ENCODE measurements at places on chromosomes 5 and 9.

GRCh38 chr5:121164632-121165031 lies 687.0 kb upstream of the FTMT start:
- DNase-seq, result no peak

GRCh38 chr9:91180930-91181268 lies 180.8 kb downstream of the AUH start:
- DNase-seq, result no peak

- DNase-seq, result no peak
Measured at GRCh38 chr9:137428841-137429545, 5.8 kb downstream of the NOXA1 start.

- DNase-seq, result no peak
Measured at GRCh38 chr9:94031946-94032345, 52.3 kb upstream of the PTPDC1 start.

DNA sequence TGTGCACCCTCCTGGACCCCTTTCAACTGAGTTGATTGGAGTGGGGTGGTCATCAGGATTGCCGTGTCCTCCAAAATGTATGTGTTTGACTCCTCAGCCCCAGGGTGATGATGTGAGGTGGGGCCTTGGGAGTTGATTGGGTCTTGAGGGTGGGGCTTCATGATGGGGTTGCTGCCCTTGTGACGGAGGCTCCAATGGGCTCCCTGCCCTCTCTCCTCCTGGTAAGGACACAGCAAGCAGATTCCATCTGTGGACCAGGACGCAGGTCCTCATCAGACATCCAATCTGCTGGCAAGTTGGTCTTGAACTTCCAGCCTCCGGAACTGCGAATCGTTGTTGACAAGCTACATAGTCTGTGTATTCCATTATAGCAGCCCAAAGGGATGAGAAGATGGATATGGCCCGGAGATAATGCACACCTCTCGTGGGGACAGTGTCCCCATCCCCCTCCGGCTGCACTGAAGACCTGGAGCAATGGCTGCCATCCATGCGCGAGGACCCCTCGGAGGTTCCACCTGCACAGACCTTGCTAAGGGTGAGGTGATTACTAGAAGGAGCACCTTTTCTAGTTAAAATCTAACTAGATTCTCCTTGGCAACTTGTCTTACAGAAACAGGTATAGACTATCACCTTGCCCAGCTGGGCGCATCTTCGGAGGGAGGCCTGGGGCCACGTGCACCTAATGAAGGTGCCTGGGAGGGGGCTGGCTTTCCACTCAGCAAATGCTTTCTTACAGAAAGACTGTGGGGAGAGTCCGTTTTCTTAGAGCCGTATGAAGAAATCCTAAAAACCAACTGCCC lies 75.7 kb upstream of the IRX4 start:
- no peak for DNase-seq

GRCh38 chr9:113715086-113715485 lies 161.0 kb upstream of the ZNF618 start:
- DNase-seq, result no peak

- DNase-seq, result no peak
Measured at GRCh38 chr5:149827546-149827945, 97.4 kb downstream of the PPARGC1B start.

- DNase-seq, result peak; percentile 83
Measured at GRCh38 chr5:179023528-179024189, at the start of gene ZNF879. TSS of gene ZNF879 (plus strand) at chr5:179023804. CDS start at chr5:179025005, 1,201 bp downstream.

DNA sequence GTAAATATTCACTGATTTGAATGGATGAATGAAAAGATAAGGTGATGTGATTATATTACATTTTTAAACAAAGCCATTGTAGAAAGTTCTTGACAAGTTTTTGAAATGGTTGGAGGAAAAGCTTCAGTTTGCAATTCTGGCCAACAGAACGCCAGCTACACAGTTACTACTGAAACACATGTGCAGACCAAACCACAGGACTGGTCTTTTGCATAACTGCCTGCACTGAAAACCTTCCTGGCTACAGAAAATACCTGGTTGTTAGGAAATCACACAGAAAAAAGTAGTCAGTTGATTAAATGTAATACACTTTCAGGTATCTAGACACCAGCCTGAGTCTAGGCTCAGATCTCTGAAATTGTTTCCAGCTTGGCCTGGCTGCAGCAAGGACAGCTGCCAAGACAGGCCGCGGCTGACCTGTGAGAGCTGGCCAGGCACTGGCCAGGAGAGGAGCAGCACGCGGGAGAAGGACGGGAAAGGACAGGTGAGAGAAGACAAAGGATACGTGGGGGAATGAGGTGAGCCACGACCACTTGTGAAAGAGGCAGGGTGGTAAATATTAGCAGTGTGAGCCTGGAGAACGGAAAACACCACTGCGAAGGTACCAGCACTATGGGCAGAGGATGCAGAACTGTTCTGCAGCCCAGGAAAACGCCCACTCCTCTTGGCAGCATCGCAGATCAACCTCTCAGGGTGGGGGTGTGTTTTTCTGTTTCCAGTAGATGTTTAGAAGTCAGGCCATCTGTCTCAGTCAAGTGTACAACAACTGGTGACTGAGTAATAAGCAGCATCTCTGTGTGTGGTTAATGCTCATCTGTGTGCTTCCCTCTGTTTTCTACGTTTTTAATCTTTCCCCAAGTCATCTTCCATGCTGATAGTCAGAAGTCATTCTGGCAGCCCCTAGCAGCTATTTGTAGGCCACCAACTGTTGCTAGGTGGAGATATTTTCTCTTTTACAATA lies 137.4 kb downstream of the SCAMP1 start:
- DNase-seq, result no peak

- no peak for DNase-seq
Measured at GRCh38 chr9:84153885-84154284, 173.3 kb downstream of the RMI1 start.

DNA sequence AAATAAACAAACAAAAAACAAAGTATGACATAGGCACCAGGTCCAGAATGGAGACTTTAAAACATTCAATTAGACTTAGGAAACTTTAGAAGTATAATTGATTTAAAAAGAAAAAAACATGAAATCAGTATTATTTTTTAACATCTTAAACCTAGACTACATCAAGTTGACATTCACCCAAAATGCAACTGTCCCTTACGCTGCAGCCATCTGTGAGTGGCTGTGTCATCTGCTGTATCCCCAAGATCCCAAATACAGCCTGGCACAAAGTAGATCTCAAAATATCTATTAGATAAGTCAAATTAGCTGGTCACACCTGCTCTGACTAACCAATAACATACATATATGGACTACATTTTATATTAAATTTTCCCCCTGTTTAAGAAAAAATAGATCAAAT lies 7.8 kb downstream of the TTLL11 start:
- no peak for DNase-seq

DNA sequence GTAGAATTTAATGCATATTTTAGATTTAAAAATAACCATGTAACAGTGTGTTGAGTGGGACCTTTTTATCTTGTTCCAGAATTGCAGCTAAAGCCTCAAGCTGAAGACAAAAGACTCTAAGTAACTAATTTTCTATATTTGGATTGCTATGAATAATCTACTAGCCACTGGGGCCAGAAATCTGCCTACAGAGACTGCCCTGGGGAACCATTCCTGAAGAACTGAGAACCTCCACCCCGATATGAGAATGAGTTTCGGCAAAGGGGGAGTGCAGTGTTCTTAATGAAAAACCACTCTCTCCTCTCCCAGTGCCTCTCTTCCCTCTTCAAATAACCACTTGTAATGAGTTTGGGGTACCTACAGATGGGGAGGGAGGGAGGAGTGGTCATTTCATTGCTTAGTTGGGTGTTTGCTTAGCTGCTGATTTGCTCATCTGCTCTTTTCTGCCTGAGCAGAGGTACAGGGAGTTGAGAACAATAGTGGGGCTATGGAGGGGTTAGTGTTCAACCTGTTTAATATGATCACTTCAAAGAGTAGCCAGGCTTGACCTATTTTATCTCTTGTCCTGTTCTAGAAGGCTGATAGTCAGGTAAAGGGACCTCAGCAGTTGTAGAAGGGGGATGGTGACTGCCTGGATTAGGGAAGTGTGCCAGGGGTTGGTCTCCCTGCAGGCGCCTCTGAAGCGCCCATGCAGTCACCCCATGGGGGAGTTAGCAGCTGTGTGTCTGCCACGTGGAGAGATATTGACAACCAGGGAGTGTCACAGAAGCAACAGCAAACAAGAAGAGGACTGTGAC lies 47.7 kb downstream of the ATG10 start:
- no peak for DNase-seq

DNA sequence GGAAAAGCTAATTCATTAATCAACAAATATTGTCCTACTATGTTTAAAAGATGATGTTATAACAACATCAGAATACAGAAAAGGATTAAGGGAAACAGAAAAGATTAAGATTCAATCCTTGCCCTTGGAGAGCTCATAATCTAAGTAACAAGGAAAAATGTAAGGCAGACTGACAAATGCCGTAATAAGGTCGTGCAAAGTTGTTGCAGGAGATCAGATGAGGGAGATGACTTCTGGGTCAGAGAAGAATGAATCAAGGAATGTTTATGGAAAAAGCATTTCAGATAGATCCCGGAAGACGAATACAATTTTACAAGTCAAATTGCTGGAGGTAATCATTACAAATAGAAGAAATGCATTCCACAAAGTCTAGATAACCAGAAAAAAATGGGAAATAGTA lies 6.4 kb downstream of the ADAMTS6 start:
- no peak for DNase-seq

DNA sequence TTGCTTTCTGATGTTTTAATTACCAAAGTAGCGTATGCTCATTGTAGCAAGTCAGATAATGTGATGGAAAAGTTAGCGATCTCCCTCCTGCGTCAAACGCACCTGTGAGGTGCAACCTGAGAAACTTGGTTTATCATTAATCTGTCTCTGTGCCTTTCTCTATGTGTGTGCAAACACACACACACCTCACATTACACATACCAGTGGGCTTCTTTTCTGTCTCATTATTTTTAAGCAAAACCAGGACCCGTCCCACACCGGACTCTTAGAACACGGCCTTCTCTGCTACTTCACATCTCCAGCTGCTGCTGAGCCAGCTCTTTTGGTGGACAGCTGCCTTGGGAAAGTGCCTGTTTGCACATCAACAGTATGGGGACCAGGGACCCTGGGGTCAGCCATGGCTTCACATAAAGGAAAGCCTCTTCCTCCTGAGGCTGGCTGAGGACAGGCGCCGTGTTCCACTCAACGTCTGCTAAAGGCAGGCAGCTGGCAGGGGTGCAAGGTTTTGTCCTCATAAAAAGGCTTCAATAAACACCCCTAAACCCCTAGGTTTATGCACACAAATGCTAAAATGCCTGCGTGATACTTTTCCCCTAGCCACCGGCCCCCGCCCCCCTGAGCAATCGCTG lies 44.2 kb downstream of the MRPL36 start:
- DNase-seq, result no peak

GRCh38 chr5:38598296-38598993 lies 42.0 kb upstream of the LIFR start:
- DNase-seq, result no peak

DNA sequence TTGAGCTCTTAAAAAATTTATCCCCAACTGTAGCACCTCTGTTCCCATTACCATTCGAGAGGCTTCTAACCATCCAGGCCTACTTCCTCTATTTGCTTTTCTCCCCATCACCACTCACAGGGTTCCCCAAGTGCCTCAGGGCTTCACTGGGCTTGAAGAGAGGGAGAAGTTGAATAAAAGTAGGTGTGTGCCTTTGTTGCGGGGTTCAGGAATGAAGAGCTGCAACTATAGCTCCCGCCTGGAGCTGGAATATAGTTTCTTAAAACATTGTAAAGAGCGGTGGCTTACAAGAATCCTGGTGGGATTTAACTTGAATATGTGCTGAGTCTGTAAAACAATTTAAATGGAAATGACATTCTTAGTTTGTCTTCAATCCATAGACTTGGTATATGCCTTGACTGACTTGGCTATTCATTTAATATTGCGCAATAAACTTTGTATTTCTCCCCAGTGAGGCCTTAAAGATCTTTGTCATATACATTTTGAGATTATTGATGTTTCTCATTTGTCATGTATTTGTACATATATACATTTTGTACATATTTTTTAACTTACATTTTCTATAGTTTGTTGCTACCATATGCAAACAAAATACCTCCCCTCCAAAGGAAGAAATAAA lies 7.2 kb downstream of the ENTREP1 start:
- DNase-seq, result no peak

DNA sequence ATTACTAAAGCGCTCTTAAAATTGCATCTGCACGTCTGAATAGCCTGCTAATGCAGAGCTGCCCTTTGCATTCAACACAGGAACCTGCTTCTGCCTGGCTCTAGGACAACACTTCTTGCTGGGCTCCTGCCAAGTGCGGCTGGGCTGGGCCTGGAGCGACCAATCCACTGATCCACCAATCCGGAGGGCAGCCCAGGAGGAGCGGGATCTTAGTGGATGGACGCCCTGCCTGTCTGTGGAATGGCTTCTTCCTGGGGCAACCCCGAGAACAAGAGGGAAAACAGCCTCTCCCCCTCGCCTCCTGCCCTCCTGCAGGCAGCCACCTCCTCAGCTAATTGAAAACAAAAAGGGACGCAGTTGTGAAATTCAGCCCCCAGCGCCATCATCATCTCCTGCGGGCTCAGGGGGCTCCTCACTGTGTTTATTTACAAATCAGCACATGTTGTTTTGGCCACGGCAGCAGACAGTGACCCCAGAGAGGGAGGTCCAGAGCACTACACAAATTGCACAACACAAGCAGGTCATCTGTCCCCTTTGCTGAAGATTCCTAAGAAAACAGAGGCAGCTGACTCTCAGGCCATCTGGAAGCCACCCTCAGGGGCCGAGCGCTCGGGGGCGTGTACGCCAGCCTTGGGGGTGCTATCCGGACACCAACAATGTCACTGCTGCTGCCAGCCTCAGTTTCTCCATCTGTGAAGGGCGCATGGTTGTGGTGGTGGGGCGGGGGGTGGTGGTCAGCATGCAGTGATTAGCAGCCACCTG lies 57.3 kb downstream of the GADD45G start:
- no peak for DNase-seq

GRCh38 chr9:135461936-135462335 lies 17.6 kb upstream of the PPP1R26 start:
- DNase-seq, result no peak

DNA sequence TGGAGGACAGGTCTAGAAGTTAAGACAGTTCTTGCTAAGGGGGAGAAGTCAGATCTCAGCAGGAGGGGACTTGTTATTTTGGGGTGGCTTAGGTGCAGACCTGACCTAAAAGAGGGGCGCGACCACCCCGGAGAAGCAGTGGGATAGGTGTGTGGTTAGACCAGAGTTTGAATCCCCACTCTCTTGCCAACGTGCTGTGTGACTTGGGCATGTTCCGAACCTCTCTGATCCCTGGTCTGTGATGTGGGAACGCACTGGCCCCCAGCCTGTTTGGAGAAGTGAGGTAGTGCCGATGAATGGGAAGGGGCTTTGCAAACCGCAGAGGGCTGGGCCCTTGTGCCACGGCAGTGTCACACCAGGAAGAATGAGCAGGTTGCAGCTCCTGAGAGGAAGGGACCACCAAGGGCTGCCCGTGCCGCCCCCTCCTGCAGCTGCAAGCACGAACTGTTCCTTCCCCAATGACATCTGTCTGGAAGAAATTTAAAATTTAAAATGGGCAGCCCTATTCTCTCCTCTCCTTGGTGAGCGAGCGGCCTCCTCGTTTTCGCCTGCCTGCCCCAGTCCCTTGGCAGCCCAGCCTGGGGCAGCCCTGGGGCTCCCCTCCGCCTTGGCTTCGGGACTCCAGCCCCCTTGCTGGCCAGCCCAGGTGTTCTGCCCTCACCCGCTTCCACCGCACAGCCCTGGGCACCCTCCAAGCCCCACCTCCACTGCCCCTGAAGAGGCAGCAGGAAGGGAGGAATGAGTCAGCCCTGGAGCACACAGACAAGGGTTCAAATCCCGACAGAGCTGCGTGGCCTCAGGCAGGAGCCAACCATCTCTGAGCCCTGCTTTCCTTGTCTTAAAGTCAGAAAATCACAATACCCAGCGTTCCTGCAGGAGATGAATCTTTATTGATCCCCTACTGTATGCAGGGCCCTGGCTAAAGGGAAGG lies 1.6 kb downstream of the FIBCD1 start:
- no peak for DNase-seq

GRCh38 chr9:126793686-126794417 lies 11.0 kb upstream of the ZBTB43 start:
- no peak for DNase-seq
